ENCODE measurements at places on chromosomes 5 and 9.

- no peak for DNase-seq
These were observed 42.0 kb downstream of the SHB start for GRCh38 chr9:38026840-38027527.

DNA sequence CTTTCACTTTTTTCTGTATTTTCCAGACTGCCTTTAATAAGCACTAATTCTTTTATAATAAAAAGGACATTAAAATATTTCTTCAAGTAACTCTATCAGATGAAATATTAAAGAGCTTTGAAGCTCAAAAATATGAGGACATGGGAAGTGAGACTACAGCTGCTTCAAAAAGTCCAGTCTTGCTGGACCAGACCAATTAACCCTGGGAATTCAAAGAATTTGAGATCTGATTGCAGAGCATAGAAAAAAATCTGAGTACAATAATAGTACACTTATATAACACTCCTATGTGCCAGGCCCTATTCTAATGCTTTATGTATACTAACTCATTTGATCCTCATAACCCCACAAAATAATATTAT lies 9.8 kb downstream of the TMEM245 start:
- DNase-seq, result no peak

DNA sequence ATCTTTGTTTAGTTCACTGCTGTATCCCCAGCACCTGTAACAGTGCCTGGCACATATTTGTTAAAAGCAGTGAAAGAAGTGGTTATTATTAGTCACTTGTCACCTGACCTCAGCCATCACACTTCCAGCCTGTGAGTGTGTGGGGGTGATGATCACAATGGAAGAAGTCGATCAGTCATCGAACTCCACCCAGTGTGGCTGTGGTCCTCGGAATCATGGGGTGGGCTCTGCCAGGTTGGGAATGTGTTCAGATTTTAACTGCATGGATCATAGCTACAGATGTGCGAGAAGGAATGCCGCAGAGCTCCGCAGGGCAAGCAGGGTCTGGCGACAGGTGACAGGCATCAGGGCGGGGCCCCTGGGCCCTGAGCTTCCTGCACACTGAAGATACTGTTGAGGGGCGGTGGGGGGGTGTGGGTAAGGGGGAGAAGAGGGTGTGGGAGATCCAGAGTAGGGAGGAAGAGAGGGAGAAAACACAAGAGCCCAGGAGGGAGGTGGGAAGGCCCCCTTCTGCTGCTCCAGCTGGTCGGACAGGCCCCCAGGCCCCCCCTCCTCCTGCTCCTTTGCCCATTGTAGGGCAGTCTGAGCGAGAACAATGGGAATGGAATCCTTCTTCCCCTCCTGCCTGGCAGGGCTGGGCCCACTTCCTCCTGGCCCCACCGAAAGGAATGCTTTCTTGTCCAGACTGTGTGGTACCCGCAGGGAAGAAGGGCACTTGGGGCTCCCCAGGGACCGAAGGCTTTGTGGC lies 89.6 kb downstream of the SPRY4 start:
- DNase-seq, result no peak

DNA sequence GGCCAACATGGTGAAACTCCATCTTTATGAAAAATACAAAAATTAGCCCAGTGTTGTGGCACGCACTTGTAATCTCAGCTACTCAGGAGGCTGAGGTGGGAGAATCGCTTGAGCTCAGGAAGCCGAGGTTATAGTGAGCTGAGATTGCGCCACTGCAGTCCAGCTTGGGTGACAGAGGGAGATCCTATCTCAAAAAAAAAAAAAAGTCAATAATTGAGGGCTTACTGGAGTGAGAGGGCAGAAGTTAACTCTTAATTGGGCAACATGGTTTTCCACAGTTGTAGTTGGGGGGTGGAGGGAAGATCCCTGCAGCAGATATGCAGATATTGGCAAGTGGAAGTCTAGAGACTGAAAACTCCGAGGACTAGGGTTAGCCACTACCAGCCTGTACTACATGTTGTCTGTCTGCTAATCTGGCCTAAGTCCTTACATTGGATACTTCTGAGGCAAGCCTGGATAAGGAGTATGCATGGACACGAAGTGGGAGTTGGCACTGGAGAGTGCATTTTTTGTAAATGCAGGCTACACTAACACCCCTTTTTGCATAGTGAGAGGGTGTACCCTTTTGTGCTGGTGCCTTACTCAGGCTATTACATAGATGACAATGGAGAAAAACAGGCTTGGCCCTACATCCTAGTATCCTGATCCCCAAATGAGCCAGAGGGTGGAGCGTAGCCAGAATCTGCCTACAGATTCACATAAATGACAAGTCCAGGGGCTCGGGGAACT lies 89.0 kb upstream of the NIPBL start:
- no peak for DNase-seq

- no peak for DNase-seq
These were observed 546 bp downstream of the DNAJB5 start for GRCh38 chr9:34989946-34990635.

- DNase-seq, result no peak
These were observed 63.8 kb upstream of the ANKH start for GRCh38 chr5:14935341-14935740.

DNA sequence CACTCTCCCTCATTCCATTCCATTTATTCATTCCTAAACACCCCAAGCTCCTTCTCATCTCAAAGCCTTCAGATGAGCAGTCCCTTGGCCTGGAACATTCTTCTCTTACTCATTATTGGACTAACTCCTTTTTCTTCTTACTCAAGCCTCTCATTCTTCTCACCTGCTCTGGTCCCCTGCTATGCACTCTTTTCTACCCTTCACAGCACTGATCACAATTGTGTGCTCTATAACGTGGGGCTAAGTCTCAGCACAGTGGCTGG lies 212.4 kb downstream of the MAPKAP1 start:
- DNase-seq, result no peak

DNA sequence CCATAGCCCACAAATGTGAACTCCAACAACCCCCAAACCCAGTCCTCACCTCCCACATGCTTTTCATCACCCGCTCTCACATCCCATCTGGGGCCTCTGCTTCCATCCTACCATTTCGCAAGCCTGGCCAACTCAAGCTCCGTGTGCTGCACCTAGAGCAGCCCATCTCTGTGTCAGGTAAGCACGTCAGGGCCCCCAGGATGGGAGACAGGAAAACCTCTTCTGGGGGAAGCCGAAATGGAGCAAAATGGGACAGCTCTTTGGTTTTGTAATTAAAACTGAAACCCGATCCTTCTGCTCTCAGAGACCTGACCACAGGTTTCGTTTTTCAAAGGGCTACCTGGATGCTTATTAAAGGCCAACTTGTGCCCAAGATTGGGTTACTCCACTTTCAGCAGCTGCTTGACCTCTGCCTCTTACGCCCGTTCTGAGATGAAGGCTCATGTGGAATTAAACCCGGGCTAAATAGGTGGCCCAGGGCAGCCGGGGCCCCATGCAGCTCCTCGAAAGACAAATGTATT lies 287.7 kb downstream of the SLIT3 start:
- no peak for DNase-seq

- no peak for DNase-seq
These were observed 24.2 kb upstream of the KIF12 start for GRCh38 chr9:114123031-114123977.

GRCh38 chr5:81986126-81986525 lies 14.3 kb downstream of the ATG10 start:
- no peak for DNase-seq

DNA sequence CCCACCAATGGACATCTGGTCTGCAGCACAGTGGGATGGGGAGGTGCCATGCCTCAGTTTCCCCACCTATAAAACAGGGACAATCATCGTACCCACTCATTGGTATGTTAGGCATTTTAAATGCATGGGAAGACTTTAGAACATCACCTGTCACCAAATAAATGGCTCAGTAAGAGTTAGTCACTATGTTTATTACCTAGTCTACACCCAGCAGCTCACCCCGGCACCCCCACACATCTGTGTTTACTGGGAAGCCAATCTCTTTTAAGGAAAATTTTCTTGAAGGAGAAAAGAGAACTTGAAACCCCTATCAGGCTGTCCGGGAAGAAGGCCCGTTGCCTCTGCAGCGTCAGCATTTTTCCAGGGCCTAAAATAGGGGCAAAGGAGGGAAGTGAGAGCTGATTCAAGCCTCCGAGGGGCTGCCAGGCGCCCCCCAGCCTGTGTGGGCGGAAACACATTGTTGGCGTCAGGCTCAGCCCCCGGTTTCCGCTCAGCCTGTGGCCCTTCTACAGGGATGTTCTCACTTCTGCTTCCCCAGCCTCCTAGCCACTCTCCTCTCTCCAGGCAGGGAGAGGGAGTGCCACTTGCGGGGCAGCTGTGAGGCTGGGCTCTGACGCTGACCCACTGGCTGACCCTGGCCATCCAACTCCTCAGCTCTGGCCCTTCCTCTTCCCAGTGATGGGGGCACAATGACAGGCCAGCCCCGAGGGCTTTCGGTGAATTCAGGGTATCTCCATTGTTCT lies 4.6 kb downstream of the CSF1R start:
- DNase-seq, result no peak

DNA sequence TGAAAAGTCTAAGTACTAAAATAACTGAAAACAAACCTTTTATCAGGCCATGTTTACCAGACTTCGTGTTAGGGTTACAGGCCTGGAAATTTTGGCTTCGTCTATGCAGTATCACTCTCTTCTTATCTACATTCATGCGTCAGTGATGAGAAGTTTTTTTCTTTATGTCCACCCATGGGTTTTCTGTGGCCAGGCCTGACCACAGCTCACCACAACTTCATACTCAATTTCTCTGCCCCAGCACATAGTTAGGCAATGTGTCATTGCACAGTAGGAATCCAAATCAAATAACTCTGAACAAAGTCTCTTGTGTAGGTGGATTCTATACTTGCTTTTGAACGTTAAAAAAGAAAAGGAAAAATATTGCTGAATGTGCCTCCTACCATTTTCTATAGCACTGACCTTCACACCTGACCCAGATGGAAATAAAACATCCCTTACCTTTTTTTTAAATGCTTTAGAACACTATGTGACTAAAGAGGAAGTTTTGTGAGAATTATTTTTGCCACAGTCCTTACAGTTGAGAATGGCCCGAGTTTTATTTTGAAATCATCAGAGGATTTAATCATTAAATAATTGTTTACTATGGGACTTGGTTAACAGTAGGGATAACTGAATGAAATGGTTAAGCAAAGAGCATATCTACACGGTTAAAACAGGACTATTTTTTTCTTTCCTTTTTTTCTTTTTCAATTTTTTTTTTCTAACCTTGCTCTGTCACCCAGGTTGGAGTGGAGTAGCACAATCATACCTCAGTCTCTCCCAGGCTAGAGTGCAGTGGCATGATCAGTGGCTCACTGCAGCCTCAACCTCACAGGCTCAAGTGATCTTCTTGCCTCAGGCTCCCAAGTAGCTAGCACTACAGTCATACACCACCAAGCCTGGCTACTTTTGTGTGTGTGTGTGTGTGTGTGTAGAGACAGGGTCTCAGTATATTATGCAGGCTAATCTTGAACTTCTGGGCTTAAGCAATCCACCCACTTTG lies 1247.0 kb upstream of the ACO1 start:
- no peak for DNase-seq

- DNase-seq, result no peak
These were observed 3.1 kb downstream of the FAM163B start for GRCh38 chr9:133605856-133606707.

GRCh38 chr9:19432473-19432872 lies 23.7 kb downstream of the ACER2 start:
- DNase-seq, result no peak

DNA sequence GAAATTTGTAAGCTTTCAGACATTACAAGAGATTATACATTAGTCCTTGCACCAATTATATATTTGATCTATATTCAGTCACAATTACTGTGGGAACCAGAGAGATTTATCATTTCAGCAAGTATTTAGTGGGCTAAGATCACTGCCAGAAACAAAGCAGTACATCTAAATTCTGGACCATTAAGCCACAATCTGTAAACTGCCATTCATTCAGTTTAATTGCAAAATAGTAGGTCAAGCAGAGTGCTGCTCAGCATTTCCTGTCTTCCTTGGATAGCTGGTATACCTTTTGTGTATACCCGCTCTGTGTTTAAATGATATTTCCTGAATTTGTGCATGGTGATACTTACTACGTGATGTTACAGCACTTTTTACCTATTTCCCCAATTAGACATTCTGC lies 42.6 kb downstream of the CDH10 start:
- no peak for DNase-seq

GRCh38 chr9:120899490-120900068 lies 22.6 kb upstream of the PHF19 start:
- no peak for DNase-seq

GRCh38 chr5:3886524-3887451 lies 291.2 kb downstream of the IRX1 start:
- DNase-seq, result no peak

DNA sequence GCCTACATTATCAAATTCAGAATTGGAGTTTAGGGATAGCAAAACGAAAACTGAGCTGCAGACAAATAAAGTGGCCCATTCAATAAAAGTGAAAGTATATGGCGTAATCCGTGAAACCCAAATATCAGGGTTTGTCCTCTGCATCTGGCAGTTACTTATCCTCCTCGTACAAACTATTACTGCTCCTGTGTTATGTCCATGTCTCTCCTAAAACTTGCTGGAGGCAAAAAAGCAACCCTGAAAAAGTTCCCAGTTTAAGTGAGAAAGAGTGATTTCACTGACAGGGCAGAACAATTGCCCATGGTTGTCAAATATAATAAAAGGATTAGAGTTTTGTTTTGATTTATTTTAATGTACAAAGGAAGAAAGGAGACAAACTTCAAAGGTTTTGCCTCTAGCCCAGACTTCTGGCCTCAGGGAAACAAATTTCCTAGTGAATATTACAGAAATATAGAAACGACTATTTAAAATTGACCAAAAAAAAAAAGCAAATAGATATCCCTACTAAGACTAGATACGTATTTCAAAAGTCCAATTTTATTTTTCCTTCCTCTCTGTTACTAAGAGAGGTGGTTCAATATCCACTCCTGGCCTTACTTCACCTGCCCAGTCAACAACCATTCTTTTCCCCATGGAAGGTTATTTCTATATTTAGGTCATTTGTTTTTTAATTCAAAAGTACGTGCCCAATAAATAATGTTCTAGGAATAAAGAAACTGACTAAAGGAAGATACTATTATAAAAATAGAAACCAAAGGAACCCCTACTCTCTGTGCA lies 50.0 kb downstream of the NFIB start:
- no peak for DNase-seq

DNA sequence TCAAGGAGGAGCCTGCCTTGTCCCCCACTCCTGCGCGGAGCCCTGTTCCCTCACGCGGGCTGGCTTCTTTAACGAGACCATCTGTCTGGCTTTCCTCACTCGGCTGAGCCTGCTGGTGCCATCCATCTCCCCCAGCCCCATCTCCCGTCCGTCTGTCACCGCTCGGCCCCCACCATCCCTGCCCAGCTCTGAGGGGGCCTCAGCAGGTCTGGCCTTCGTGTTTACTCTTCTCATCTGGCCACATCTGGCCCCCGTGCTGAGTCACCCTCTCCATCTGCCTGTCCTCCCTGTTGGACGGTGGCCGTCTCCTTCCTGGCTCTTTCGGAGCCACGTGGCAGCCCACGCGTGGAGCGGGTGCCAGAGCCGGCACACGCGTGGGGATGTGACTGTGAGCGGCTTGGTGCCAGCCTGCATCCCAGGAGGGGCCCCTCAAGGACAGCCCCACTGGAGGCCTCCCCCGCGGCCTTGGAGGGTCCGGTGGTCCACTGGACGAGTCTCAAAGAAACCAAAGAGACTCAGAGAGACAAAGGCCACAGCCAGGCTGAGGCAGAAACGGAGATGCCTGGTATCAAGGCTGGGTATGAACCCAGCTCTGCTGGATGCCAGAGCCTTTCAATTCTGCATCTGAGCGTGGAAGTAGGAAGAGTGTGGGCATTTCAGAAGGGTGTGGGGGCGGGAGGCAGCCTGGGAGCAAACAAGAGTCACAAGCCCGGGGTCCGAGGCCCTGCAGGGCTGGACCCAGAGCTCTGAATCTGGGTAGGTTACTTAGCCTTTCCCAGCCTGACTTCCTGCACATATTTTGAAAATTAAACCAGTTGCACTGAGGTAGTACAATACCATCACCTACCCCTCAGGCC lies 76.7 kb upstream of the UNC5A start:
- no peak for DNase-seq

Measured in effector memory CD8-positive, alpha-beta T cell (primary cell).